ENCODE measurements at places on chromosomes 4 and X.

DNA sequence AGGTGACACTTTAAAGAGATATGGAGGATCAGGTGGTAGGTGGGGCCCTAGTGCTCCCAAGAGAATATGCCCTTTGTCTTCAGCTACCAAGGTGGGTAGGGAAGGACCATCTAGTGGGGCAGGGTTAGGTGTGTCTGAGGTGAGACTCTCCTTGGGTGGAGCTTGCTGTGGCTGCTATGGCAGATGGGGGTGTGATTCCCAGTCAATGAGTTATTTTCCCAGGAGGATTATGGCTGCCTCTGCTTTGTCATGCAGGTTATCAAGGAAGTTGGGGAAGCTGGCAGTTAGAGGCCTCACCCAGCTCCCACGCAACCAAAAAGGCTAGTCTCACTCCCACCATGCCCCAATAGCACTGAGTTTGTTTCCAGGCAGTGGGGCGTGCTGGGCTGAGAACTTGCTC is 18.0 kb upstream of the SPIN2A start:
- no peak for DNase-seq

- DNase-seq, result no peak
Measured at GRCh38 chr4:13059019-13059418, 425.1 kb downstream of the RAB28 start.

DNA sequence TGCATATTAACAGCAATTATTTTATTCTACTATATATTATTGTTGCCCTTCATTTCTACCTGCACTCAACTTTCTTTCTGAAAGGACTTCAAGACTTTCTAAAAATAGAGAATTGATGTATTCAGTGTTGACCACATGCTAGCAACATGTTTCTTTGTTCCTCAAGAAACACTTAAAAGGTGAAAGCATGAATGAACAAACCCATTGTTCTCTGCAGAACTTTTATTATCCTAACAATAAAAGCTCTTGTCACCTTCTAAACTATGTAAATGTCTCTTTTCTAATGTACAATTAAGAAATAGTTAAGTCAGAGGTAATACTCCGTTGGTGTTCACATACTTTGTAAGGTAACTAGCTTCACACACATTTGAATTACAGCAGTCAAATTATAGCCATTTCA is 638.7 kb downstream of the FSTL5 start:
- DNase-seq, result no peak

DNA sequence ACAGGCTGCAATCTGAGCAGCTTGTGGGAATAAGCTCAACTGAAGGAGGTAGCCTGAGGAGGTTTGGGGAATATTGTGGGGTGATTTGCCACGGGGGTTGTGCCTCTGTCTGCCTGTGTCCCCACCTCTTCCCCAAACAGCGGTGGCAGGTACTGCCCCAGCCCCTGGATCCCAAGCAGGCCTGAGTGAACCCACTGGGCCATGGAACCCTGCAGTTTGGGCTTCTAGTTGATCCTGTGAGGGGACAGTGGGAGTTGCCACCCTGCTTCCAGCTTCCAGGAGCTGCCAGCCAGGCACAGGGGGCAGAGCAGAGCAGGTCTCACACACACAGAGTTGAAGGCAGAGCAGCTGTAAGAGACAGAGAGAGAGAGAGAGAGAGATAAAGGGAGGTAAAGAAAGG is 97.4 kb downstream of the PJA1 start:
- no peak for DNase-seq

DNA sequence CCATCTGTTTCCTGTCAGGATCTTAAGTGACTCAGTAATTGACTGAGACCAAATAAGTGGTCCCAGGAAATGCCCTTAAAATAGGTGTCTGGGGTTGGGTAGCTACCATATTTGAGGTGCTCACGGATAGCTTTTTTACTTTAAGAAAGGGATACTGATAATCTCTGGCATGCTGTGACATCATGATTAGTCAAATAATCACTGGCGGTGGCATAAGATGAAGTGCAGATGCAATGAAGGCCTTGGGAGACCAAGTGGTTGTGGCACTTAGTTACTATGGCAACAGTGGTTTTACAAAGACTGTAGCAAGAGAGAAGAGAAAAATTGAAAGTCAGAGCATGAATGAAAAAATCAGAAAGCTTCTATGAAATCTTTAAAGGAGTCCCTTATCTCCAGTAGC is 114.5 kb upstream of the SLIT2 start:
- no peak for DNase-seq

DNA sequence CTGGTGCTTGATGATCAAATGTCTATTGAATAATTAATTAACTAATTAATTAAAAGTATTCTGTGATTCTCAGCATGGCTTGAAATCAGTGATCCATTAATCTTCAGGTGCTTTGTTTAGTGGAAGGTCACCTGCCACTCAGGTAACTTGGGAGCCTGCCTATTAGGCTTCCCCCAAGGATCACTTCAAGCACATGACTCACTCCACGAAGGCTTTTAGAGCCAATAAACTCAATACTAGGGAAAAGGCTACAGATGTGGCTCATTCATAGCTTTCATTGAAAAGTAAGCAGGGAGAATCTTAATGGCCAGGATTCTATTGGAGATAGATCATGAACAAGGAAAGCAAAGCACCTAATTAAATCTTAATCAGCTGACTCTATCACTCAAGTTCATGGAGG is 21.3 kb downstream of the AREG start:
- no peak for DNase-seq

GRCh38 chr4:183906739-183907651 is 1.9 kb downstream of the STOX2 start:
- peak; percentile 7 for DNase-seq

DNA sequence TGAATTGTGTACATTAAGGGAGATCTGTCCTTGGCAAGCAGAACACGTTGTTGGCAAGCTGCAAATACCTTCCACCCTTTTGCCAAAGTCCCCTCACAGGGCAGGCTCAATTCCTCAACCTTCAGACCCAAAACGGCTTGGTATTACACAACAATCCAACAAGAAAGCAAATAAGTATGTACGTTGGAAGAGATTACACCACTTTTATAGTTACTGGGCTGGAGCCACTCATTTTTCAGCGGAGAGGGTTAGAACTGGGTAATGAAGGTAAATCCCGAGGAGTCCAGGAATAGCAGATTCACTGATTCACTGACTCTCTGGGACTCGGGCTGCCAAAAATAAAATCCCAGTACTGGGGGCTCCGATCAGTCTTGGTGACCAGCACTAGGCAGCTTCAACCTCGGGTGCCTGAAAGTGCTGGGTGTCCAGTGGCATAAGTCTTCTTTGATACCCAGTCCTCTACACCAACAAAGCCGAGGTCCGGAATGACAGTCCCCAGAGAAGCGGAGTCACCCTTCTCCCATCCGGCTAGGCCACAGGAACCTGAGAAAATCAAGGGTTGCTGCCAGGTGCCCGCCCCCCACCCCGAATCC is 587 bp downstream of the TIMM8A start:
- no peak for DNase-seq

- DNase-seq, result no peak
Measured at GRCh38 chr4:22552812-22553211, 36.9 kb upstream of the ADGRA3 start.

- no peak for DNase-seq
Measured at GRCh38 chr4:17112292-17112659, 213.8 kb upstream of the LDB2 start.

- no peak for DNase-seq
Measured at GRCh38 chr4:99665983-99666382, 8.4 kb upstream of the C4orf54 start.

GRCh38 chr4:1504595-1505500 is 98.6 kb upstream of the NKX1-1 start:
- DNase-seq, result no peak

DNA sequence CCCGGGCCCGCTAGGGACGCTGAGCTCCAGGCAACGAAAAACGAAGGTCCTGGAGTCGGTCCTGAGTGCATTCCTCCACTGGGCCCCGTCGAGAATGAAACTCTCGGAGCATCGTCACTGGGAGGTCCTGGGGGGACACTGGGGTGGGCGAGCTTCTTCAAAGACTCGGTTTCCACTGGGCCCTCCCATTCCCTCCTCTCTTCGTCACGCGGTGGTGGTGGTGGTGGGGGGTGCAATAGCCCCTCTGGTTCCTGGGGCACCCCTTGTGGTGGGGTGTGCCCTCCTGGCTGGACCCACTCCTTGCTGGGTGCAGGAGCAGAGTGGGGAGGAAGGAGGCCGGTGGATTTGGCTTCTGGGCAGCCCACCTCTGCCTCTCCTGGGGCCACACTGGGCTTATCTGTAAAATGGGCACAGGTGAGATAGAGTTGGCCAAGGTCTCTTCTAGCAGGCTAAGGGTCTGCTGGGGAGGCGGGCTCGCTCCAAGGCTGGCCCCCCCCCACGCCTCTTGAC is 12.9 kb downstream of the HMX1 start:
- no peak for DNase-seq

GRCh38 chrX:54808109-54808604 is 612 bp downstream of the MAGED2 start:
- peak; percentile 68 for DNase-seq

- DNase-seq, result no peak
Measured at GRCh38 chrX:70331161-70331560, 41.3 kb downstream of the KIF4A start.

DNA sequence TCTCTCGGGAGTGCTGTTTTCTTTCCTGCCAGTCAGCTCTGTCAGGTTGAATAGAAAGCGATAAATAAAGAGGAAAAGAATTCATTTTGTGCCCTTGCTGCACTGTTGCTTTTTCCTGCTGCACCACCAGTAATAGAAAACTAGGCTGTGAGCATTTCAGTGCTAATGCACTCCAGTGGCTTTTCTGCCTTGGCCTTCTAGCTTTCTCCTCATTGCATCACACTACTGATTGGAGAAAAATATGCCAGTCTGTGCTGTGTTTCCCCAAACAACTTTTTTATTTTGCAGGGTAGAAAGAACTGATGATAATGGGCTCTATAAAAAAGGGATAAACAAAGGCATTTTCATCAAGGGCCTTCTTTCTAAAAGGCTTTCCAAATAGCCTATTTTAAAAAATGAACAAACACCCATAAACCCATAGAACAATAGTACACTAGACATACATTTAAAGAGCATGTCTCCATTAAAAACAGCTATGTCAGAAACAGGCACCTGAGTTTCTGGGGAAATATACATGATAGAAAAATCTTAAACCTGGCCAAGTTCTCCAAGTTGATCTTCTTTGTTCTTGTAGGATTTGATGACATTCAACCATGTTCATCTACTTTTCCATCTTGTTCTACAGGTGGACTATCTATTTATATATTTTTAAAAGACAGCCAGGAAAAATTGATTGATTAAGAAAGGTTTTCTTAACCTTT is 86.3 kb downstream of the GPRIN3 start:
- DNase-seq, result no peak

GRCh38 chr4:172055046-172055445 is 241.8 kb downstream of the GALNTL6 start:
- no peak for DNase-seq

- no peak for DNase-seq
Measured at GRCh38 chr4:99201690-99202089, 17.4 kb downstream of the ADH6 start.

DNA sequence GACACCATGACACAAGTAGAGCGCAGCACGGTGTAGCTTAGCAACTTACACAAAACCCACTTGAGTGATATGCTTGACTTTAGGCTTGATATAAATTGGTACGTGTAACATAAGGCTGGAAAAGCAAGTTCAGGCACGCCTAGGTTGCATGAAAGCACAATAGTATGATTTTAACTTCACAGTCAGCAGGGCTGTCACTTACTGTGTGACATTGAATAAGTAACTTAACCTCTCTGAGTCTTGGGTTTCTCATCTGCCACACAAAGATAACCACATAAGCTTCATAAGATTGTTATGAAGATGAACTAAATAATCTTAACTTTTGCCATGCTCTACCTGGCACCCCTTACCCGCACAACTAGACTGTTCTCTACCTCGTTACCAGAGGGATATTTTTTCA is 9.5 kb downstream of the SRD5A3 start:
- DNase-seq, result no peak

DNA sequence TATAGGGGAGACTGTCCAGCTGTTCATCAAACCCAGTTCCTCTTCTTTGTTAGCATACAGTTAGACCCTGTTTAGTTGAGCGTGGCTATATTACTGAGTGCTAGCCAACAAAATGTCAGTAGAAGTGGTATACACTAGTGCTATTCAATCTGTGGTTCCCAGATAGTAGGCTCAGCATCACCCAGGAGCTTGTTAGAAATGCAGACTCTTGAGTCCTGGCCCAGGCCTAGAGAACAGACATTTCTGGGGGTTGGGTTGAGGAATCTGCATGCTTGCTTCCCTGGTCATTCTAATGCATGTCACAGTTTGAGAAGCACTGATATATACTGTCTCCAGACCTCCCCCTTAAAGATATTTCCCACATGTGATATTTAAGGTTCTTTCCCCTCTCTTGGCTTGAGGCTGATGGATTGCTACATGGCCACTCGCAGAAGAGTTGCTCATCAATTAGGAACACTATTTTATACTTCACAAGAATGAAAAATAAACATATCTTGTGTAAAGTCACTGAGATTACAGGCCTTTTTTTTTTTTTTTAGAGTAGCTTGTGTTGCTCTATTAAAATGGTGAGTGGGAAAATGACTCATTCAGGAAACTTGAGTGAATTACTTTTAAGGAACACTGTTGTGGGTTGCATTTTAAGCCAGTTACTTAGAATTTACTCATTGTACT is 289.0 kb downstream of the STIM2 start:
- no peak for DNase-seq

DNA sequence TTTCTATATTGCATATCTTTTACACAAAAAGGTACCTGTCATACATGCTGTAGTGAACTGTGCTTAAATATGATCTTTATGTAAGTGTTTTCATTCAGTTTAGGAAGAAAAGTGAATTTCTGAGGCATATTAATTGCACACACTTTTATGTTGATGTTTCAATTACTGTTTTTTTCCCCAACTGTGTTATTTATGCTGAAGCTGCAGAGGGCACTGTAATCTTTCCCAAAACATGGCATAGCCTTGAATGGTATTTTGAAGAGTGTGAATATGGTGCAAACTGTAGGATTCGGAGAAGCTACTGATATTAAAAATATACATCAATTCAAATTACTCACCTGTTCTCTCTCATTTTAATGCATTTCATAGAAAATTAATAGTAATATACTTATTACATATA is 6.0 kb upstream of the CENPE start:
- DNase-seq, result no peak

- DNase-seq, result no peak
Measured at GRCh38 chr4:138555584-138555983, 313.4 kb upstream of the SLC7A11 start.

DNA sequence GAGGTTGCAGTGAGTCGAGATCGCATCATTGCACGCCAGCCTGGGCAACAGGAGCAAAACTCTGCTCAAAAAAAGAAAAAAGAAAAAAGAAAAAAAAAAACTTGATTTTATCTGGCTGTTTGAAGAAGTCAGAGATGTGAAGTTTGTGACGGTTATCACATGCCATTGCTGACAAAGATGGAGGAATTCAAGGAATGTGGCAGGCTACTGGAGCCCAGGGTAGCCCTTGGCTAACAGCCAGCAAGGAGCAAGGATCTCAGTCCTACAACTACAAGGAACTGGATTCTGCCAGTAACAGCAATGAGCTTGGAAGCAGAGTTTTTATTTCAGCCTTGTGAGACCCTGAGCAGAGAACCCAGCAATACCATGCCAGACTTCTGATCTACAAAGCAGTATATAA is 24.3 kb upstream of the TET2 start:
- no peak for DNase-seq
